ENCODE measurements at places on chromosomes 7 and 10. TPM values are rescaled to one million over a fixed set of nuclear protein-coding genes. Genes with fewer than 3 reads are reported as not detected.

ASAH2B gene
- total RNA-seq = 2.5 TPM

C7orf33 gene
- total RNA-seq = not detected

NODAL gene
- not detected for total RNA-seq

FAM25G gene
- total RNA-seq = not detected

GPR141 gene
- total RNA-seq = 0.88 TPM

PRSS37 gene
- not detected for total RNA-seq

GPRIN2 gene
- not detected for total RNA-seq

SNX10 gene
- 6.2 TPM for total RNA-seq

METTL2B gene
- 19.8 TPM for total RNA-seq

AUTS2 gene
- 1.6 TPM for total RNA-seq

ETV1 gene
- total RNA-seq = 4.5 TPM

NPFFR1 gene
- total RNA-seq = not detected

SLC18A3 gene
- total RNA-seq = not detected

FKBP9 gene
- total RNA-seq = 161 TPM

FGFBP3 gene
- 0.16 TPM for total RNA-seq

PTPN20 gene
- 0.44 TPM for total RNA-seq

SMO gene
- total RNA-seq = 8.4 TPM

LDB3 gene
- not detected for total RNA-seq

FAM237B gene
- not detected for total RNA-seq
